GM12865 (cell line): ENCODE measurements at places on chromosomes 12 and 14.

DNA sequence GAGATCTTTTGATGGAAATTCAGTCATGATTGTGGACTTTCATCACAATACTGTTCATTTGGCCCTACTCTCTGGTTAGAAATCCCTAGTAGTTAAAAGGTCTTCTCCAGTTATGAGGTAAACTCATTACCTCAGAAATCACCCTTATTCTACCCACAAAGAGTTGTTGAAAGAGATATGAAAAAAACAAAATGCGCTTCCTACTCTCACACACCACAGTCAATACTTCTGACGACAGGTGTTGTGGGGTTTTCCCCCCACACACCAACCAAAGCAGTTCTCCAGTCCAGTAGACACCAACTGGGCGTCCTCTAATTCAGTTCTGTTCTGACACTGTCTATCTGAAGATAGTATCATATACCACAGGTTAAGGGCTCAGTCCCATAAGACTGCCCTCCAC, 54.9 kb downstream of the TRMT5 start:
- peak; percentile 78 for DNase-seq

- no peak for DNase-seq
Measured at GRCh38 chr12:105983622-105984320, 155.0 kb downstream of the NUAK1 start.

DNA sequence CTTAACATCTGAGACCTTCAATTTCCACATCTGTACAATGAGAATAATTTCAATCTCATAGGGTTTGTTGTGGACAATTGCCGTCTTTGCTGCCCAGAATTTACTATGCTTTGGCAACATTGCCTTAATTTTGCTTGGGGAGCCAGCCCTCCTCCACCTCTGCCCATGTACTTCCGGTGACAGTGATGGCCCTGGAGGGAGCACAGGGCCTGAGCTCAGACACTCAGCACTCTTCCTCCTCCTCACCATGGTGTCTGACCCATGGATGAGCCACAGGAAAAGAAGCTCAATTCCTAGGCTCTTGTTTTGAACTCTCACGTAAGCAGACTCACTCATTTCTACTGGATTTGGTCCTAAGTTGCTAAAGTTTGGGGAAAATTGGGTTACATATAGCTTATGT, 58.2 kb downstream of the TBC1D30 start:
- DNase-seq, result peak; percentile 51

- DNase-seq, result no peak
Measured at GRCh38 chr14:69873877-69874780, 5.1 kb upstream of the SMOC1 start.

GRCh38 chr12:59040656-59041055, 120.4 kb upstream of the LRIG3 start:
- no peak for DNase-seq

- no peak for DNase-seq
Measured at GRCh38 chr12:124621296-124621660, 53.9 kb upstream of the NCOR2 start.

GRCh38 chr12:112887550-112887949, 19.2 kb upstream of the OAS1 start:
- DNase-seq, result no peak

DNA sequence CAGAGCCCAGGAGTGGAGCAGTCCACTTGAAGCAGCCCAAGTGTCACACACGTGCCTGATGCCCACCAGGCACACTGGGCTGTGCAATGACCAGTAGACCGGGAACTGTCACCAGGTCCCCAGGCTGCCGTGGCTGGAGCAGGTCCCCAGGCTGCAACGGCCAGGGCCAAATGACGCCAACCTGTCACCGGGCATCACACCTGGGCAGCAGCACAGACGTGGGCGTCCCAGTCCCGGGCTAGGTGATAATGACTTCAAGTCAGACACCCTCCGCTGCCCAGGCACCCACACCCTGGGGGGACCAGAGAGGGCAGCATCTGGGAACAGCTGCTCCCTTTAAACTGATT, 30.6 kb upstream of the MMP17 start:
- no peak for DNase-seq

DNA sequence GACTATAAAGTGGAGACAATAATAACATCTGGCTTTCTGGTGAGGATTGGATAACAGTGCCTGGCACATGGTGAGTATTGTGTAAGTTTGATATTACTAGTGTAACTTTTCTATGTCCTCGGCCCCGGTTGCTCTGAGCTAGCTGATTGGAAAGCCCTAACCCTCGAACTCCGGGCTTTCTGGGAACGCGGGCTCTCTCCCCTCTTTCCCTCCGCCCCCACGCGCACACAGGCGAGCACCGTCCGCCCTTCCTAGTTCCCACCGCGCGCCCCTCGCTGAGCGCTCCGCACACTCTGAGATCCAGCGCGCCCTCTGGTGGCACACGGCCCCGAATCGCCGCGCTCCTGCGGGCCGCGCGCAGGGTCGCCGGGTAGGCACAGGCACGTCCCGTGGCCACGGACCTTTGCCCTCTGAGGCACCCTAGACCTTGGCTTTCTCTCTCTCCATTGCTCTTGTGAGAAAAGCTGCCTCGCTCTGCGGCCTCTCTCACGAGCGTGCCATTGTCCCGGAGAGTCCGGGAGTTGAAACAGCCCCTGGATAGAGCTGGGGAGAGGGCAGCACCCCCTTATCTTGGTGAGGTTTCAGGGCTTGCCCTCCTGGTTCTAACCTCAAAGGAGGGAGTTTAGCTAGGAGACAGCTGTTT, 23.2 kb upstream of the ESRRB start:
- peak; percentile 63 for DNase-seq

DNA sequence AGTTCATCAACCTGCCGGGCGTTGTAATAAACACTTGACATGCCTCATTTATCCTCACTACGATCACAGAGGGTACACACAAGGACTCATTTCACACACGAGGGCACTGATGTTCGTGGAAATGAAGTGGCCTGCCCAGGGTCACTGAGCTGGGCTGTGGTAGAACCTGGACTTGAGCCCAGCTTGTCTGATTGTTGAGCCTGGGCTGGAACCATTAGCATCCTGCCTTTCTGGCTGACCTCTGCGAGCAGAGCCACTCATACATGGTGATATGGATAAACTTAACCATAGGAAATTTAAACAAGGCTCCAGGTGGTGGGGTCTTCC, 16.6 kb upstream of the JDP2 start:
- no peak for DNase-seq

GRCh38 chr12:77493302-77494168, 337.2 kb upstream of the NAV3 start:
- no peak for DNase-seq

GRCh38 chr14:85867450-85867849, 337.5 kb downstream of the FLRT2 start:
- no peak for DNase-seq

GRCh38 chr12:115864396-115864795, 413.1 kb downstream of the MED13L start:
- DNase-seq, result no peak

DNA sequence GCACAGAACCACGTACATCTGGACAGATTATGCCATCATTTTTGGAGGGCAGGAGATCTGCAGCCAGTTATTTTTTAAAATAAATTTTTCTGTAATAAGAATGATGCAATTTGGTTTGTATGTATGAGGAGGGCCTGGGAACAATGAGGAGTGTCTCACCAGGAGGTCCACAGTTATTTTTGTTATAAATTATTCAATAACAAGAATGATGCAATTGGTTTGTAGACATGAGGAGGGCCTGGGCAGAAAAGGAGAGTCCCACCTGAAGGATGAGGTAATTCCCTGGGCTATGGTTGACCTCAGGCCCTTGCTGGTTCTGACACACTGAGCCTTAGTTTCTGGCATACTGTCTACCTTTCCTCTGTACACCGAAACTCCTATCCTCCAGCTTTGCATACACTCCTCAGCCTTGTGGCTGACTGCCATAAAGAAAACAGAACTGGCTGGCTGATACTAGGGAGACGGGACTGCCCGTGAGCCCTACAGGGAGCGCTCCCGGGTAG, 9.0 kb upstream of the DCD start:
- peak; percentile 15 for DNase-seq

DNA sequence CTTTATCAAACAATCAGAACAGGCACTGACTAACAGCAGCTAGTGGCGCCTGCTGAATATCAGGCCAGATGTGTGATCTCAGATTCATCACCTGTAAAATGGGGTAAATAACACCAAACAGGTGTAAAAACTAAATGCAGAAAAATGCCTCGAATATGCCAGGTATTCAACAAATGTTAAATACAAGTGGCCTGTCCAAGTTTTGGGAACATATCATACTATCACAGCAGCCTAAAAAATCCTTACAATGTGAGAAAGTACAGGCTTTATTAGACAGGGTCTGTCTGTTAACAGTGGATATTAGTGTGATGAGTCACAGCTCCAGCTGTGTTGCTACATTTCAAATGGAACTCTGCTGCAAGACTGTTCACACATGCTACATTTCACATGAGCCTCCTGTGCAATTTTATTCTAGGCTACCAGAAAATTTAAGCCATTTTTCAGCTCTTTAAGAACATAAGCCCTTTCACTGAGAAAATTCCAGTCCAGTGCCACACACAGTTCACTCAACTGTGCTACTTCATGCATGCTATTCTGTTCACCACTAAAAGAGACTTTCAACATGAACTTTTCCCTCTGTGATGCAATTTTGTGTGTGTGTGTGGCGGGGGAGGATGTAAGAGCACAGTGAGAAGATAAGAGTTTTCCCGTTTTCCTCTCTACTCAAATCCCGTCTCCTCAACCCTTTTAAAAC, 56.7 kb downstream of the MSRB3 start:
- DNase-seq, result no peak

GRCh38 chr14:71555654-71556559, 376.3 kb upstream of the RGS6 start:
- peak; percentile 95 for DNase-seq

DNA sequence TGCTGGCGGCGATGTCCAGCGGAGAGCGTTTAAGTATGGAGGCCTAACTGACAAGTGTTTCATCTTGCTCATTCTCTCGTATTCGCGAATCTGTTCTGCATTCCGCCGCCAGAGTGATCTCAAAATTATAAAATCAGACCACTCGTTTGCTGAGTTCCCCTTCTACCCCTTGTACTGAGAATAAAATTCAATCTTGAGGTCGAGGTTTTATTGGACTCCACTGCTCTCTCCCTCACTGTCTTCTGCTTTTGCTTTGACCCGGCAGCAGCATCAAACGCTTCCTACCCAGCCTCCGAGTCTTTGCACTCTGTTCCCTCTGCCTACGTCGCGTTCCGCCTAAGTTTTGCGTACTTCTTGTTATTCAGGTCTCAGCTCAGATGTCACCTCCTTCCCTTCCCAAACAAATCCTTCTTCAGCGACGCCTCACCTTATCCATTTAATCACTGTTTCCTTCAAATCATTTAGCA, 462 bp downstream of the KNTC1 start:
- DNase-seq, result peak; percentile 60

- no peak for DNase-seq
Measured at GRCh38 chr14:85912141-85912540, 382.2 kb downstream of the FLRT2 start.

DNA sequence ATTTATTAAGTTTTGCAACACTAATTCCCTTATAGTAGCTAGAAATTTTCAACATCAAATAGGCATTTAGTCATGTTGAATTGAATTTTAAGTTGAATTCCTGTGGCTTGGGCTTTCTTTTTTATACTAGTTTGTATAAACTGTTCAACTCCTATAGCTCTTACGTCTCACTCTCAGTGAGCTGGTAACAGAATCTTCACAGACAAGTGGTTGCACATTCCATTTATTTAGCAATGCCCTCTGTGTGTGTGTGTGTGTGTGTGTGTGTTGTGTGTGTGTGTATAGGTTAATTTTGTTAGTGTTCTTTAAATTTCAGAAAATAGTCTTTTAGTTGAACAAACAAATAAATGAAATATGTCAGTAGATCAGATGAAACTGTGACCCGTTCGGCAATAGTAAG, 425.0 kb downstream of the NPAS3 start:
- DNase-seq, result no peak

- DNase-seq, result no peak
Measured at GRCh38 chr14:25056688-25057078, 6.7 kb upstream of the STXBP6 start.

DNA sequence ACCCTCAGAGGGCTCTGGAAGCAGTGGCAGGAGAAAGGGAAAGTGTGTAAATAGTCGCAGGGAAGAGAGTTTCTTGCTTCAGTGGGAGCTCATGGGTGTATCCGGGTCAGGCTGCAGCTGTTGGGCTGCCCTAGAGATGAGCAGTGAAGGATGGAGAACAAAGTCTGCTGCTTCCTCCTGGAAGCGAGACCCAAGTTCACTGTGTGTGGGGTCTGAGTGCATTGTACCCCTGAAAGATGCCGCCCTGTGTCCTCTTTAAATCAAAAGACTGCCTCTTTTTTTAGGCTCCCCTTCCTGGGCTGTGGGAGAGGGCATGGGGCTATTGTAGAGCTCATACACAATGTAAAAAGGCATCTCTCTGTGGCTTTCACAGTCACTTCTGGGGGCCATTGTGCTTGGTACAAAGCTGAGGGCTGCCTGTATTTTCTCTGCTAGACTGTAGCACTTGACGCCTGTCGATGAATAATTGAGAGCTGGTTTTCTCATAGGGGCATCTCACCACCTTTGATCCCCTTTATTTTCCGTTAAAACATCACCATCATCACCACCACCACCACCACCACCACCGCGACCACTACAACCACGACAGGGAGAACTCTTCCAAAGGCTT, 16.7 kb downstream of the CHST11 start:
- peak; percentile 58 for DNase-seq

- no peak for DNase-seq
Measured at GRCh38 chr12:84732828-84733340, 179.7 kb downstream of the SLC6A15 start.

GRCh38 chr12:5201554-5202218, 158.0 kb downstream of the KCNA5 start:
- no peak for DNase-seq

DNA sequence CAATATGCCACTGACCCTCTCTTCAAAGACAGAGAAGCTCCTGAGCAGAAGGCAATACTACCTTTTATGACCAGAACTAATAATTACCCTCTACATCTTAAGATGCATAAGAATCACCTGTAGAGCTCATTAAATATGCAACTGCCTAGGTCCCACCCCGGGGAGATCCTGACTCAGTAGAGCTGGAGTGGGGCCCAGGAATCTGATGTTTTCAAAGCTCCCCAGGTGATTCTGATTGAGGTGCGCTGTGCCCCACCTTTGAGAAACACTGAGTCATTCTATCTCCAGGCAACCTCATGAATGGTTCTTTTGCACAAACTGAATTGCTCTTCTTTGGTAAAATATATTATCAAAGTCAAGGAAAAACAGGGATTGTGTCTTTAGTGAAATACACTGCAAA, 149.3 kb upstream of the BMP4 start:
- DNase-seq, result no peak

- DNase-seq, result no peak
Measured at GRCh38 chr14:84584511-84584910, 945.4 kb upstream of the FLRT2 start.

- DNase-seq, result no peak
Measured at GRCh38 chr12:3630111-3630510, 122.8 kb downstream of the CRACR2A start.
